ENCODE measurements at places on chromosomes 12 and 14. TPM values are rescaled to one million over a fixed set of nuclear protein-coding genes. Genes with fewer than 3 reads are reported as not detected.

ADAMTS20 gene
- not detected for total RNA-seq

GARIN6 gene
- not detected for total RNA-seq

DNA sequence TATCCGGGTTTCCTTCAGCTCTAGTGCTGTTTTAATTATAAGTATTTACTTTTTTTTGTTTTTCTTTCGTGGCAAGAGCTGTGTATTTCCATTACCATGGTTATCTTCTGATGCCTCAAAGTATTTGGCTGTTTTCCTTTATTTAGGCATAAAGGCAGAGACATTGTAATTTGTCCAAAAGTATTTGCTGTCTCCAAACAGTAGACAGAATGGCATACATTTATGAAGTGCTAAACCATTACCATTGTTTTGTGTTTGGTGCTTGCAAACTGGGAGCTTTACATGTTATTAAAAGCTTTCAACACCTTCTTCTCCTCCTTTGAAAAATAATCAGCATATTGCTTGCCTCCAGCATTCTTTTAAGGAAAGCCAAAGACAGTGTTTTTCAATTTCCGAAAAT is 46.3 kb downstream of the FLRT2 start:
- no peaks in the 10 kb centered on the region for H3K4me1 ChIP-seq
- H3K36me3 ChIP-seq: no peaks in the 10 kb centered on the region
- no peak overlapping the region for H3K4me3 ChIP-seq
- no peak for DNase-seq
- H3K27me3 ChIP-seq: no peaks in the 10 kb centered on the region

GRCh38 chr12:118821386-118821925 is 159.9 kb upstream of the SRRM4 start:
- no peak overlapping the region for H3K4me3 ChIP-seq
- H3K27ac ChIP-seq: no peak overlapping the region

- no peak overlapping the region for H3K4me3 ChIP-seq
- H3K27me3 ChIP-seq: no peaks in the 10 kb centered on the region
- DNase-seq: no peak
- no peaks in the 10 kb centered on the region for H3K4me1 ChIP-seq
Observed at GRCh38 chr12:31929027-31929526, 30.1 kb upstream of the RESF1 start.
